ENCODE measurements at places on chromosomes 13 and 19.
A peak's percentile ranks its signal among the peaks of the same experiment; 100 is the strongest.

GRCh38 chr13:28488376-28489005 lies 6.4 kb downstream of the FLT1 start:
- no peak for DNase-seq

DNA sequence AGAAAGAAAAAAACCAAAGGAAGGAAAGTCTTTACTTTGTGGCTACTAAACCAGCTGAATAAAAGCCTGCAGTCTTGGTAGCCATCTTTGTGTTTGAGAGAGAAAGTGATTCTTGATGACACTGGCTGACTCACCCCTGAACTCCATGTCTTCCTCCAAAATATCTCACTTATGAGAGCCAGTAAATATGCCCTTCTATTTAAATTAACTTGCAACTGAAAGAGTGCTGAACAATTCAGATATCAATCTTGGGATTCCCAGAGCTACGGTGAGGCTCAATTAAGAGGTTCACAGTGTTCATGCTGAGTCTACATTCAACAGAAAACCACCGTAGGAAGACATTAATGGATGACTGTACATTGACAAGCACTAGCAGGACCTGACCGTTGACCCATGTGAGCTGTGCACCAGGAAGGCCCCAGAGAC lies 57.9 kb downstream of the KCTD12 start:
- DNase-seq, result no peak

- no peak for DNase-seq
Measured at GRCh38 chr13:40547591-40548315, 118.7 kb downstream of the FOXO1 start.

DNA sequence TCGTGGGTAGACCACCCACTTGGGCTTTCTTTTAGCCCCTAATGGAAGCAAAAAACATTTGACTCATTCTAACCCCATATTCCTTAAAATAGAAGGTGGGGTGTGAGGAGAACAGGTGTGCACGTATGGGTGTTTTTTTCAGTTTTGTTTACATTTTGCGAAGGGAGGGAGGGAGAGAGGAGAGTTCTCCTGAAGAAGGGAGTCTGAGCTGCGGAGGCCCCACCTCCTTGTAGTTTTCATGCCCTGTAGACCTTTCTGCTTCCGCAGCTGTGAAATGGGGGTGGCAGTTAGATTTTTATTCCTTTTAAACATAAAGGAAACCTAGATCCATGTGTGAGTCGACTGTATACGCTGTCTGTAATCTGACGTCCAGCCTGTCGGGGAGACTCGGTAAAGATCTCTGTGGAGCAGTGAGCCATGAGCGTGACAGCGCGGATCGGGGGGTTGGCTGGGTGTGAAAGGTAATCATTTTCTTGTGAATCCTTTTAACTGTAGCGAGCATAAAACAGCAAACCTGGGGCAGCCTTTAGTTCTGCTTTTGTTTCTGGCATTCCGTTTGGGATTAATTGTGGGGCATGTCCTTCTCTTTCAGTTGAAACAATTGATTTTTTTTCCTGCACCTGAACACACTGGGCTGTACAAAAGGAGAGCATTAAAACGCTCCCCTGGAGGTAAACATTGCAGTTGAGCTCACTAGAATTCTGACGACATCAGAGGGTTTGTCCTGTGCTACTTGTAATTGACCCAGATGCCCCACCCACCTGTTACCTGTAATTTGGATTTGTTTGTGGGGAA lies 2.3 kb downstream of the UPF1 start:
- DNase-seq, result no peak

DNA sequence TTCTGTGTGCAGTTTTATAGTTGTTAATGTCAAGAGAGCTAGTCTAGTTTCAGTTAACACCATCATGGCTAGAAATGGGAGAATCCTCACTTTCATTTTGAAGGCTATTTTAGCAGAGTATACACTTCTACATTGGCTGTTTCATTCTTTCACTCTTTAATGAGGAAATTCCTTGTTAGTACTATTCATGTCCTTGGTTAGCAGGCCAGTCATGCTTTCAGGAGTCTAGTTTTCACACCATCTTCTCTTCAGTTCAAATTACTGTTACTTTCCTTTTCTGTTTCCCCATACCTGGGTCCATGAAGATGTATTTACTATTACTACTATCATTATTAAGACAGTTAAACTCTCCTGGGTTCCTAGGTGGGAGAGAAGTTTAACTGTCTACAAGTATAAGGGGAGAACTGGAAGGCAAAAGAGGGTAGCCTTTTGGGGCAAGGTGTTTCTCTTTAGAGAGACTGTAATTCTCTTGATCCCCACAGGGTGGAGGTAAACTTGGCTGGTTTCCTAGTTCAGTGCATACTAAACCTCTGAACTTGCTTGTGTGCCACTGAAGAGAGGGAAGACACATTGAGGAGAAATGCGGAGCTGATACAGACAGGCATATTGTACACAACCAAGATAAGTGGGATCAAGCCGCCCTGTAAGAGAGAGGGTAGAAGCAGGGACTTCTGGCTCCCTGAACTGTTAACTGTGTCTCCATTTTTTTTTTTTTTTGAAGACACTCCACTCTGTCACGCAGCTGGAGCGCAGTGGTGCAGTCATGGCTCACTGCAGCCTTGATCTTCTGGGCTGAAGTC lies 41.3 kb upstream of the IGFL4 start:
- DNase-seq, result no peak

- no peak for DNase-seq
Measured at GRCh38 chr13:99056381-99057014, 78.6 kb upstream of the DOCK9 start.

DNA sequence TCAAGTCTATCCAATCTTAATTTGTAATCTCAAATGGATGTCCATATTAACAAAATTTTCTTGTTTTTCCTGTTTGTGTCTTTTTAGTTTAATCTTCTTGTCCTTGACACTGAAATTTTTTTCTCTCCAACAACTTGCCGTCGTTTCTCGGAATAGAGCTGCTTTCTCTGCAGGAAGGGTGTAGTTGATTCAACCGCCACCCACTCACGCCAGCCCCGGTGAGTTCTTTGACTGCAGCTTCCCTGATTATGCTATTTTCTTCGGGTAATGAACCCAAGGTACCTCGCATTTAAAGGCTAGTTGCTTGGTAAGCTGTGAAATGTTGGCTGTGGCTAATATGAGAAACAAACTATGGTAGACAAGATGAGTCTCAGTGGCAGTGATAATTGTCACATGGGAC lies 72.2 kb downstream of the DPRX start:
- DNase-seq, result no peak

- no peak for DNase-seq
Measured at GRCh38 chr19:32373585-32374295, 28.3 kb downstream of the ZNF507 start.

GRCh38 chr19:10836479-10837330 lies 693 bp upstream of the TMED1 start:
- DNase-seq, result peak; percentile 67

DNA sequence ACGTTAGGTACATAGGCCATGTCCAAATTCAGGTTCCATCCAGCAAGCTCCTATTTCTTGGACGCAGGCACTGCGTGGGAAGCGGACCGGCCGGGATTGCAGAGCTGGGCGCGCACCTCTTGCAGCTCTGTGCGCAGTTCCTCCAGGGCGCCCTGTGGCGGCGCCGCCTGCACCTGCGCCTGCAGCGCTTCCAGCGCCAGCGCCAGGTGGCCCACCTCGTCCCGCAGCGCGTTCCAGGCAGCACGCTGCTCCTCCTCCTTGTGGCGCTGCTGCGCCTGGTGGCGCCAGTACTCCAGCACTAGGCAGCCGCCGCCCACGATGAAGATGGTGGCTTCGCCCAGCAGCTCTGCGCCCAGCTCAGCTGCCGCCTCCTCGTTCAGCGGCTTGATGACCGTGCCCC lies 31.1 kb downstream of the OPA3 start:
- DNase-seq, result no peak

- no peak for DNase-seq
Measured at GRCh38 chr13:44298314-44298713, 75.3 kb upstream of the SERP2 start.

DNA sequence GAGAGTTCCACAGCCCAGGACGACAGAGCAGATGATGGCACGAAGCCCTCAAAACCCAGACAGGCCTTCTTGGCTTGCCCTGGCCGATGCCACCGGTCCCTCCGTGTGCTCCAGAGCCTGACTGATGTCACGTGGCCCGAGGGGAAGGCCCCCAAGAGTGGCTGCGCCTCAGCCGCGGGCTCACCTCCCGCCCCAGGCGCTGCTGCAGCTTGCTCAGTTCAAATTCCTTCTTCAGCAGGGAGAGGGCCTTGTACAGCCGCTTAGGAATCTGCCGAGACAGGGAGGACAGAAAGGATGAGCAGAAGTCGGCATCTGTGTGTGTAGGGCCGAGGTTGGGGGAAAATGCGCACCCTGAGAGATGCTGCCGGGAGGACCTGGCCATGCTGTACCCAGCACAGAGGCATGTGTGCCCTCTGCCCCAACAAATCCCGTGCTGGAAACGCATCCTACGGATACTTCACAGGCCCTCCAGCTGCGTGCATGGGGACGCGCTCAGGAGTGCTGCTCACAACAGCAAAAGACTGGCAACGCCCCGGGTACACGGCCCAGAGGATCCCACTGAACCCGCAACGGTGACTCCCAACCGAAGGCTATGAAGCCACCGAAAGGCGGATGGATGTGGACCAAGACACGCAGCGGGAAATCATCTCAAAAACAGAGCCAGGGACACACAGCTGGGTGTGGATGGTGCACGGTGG lies 12.9 kb downstream of the LONP1 start:
- no peak for DNase-seq

GRCh38 chr19:45498411-45499195 lies at the start of gene PPM1N:
TSS of gene PPM1N (plus strand) at chr19:45498443. CDS start at chr19:45498473, 30 bp downstream.
- DNase-seq, result peak; percentile 53

DNA sequence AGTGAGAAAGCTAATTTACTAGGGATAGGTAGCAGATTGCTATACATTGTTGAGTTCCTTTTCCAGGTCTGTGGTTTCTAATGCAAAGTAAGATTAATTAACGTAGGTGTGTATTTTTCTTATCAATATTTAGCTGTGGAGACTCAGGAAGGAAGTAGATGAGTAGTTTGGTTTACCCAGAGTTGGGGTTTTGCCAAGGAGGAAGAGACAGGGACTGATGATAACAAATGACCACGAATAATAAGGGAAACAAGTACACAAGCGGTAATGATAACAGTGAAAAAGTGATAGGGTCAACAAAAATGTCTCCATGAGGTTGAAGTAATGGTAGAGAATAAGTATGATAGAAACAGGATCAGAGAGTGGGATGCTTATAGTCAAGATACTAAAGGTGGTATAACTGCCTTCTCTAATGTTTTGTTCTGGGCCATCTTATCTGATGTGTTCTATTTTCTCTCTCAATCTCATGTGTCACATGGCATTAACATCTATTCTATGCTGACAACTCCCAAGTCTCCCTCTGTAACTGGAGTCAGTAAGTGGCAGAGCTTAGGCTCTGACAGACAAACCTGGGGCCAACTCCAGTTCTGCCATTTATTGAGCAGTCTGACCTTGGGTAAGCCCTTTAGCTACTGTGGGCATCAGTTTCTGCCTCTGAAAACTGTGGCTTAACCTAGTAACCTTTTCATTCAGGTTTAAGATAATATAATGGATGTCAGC lies 8.8 kb downstream of the OBI1 start:
- DNase-seq, result no peak

- no peak for DNase-seq
Measured at GRCh38 chr19:4229179-4229931, at the start of gene EBI3. TSS of gene EBI3 (plus strand) at chr19:4229523. CDS start at chr19:4229551, 28 bp downstream.

GRCh38 chr19:45771311-45771933 lies 2.4 kb upstream of the SIX5 start:
- no peak for DNase-seq

DNA sequence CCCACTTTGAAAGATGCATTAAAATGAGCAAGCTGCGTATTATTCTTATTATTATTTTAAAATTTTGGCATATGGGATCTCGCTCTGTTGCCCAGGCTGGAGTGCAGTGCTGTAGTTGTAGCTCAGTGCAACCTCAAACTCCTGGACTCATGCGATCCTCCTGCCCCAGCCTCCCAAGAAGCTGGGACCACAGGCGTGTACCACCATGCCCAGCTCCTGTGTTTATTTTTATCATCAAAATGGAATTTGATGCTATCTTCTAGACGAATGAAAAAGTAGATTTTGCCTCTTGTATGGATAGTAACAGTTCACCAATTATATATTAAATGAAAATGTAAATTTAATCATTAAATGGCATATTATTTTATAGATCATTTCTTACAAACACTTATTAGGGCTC lies 43.6 kb downstream of the COL4A1 start:
- DNase-seq, result no peak

- no peak for DNase-seq
Measured at GRCh38 chr19:46080561-46080960, 39.8 kb upstream of the IGFL4 start.

All from D721Med (cell line).